NCI-H226 (cell line): ENCODE measurements at places on chromosomes 12 and 14.
A peak's percentile ranks its signal among the peaks of the same experiment; 100 is the strongest.

DNA sequence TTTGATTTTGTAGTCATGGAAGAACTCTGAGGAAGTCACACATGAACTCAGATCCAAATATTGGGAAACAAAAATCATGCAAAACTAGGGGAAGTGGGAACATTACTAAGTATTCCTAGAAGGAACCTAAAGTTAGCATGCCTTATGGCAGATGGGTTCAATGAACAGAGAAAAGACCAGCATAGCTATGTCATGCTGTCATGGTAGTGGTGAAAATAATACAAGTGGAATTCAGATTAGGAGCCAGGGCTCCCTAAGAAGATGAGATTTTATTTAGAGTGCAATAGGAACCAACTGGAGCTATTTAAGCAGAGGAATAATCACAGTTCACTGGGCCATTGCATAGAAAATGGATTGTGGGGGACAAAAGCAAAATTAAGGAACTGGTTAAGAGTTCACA, 134.0 kb downstream of the DIO2 start:
- peak; percentile 6 for DNase-seq

- no peak for DNase-seq
Measured at GRCh38 chr12:116806845-116807440, 68.8 kb downstream of the RNFT2 start.

DNA sequence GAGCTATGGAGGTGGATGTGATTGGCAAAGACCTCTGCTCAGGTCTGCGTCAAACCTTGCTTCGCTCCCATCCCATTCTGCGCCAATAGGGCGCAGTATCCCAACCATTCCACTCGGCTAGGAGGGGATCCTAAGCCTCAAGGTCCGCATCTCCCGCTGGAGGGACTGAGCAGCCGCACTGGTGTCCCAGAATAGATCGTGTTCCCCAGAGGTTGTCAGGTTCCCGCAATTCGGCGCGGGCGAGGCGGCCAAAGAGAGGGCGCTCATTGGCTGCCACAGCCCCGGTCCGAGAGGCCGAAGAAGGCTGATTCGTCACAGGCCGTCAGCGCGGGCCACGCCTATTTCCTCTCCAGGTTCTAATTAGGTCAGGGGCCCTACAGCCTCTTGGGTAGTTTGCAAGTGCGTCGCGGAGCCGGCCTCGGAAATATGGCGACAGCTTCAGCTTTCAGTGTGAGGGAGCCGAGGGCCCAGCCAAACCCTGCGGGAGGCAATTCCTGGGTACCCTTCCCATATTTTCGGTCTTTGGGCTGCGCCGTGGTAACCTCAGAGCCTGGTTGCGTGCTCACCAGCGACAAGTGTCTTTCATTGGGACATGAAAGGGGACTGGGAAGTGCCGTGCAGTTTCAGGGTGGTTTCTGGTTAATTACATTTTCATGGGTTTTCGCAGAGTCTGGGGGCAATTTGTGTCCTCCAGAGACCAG, 5.0 kb downstream of the OR10AD1 start:
- peak; percentile 98 for DNase-seq

DNA sequence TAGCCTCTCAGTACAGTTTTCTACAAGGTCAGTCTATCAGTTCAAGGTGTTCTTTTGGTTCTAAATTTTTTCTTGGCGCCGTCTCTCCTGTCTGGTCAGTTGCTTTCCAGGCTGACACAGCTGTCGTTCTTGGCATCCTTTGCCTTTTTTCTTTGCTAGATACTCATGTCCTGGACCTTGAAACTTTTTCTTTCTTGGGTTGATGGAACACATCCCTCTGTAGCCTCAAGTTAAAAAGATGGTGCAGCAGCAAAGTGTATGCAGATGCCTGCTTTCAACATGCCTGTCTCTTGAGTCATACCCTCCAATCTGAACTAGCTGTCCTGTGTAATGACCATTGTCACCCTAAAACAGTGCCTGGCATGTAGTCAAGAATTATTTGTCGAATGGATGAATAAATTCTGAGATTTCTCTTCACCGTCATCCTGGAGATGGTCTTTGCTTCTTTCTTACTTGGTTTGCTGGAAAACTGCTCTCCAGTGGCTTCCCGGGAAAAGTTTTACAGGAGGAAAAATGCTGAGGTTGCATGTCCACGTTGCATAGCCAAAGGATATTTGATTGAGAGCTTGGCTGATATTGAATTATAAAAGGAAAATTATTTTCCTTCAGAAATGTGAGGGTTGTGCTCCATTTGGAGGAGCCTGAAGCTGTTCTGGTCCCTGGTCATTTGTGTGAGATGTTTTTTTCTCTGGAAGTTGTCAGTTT, 4.6 kb downstream of the NYNRIN start:
- DNase-seq: peak; percentile 7

DNA sequence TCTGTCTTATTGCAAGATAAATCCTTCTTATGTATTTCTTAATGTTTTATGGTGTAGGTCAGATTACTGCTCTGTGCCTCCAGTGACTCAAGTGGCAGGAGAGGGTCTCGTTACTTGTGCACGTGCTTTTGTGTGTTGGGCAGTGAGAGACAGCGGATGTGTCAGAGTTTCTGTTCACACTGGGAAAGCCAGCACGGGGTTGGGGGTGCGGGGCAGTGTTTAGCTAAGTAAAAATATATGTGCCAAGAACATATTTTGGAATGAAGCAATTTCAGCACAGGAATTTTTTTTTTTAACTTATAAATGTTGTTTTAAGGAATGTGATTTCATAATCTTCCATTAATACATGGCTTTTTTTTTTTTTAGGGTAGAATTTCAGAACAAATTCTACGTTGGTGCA, 4.5 kb upstream of the DNAH10 start:
- peak; percentile 5 for DNase-seq

GRCh38 chr14:100058777-100059437, 6.3 kb upstream of the EVL start:
- no peak for DNase-seq
